ENCODE measurements at places on chromosomes 2 and 18.

DNA sequence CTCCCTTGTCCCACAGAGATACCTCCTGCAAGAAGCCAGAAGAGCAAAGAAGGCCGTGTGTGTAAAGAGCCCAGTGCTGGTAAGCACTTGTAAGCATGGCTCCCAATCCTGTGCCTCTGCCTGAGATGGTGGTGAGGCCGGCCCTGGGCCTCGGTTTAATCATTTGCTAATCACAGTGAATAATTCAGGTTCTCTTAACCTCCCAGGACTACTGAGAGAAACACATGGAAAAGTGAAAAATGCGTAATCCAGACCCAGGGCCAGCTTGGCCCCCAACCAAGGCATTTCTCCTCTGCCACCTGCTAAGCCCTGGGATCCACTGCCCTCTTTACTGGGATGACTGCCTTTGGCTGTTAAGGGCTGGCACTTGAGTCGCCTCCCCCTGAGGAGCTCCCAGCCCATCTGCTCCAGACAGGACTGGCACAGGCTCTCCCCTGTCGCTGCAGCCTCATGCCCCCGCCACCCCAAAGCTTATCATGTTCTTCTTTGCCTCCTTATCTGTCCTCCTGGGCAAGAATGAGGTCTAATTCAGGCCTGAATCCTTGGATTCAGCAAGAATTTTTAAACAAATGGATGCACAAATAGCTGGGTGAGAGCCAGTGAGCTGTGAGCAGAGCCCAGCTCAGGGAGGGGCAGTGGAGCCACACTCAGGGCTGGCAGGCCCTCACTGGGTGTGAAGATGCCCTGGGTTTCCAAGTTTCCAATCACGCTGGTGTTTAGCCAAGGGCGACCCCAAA is 193.9 kb upstream of the HS6ST1 start:
- no peak for DNase-seq

DNA sequence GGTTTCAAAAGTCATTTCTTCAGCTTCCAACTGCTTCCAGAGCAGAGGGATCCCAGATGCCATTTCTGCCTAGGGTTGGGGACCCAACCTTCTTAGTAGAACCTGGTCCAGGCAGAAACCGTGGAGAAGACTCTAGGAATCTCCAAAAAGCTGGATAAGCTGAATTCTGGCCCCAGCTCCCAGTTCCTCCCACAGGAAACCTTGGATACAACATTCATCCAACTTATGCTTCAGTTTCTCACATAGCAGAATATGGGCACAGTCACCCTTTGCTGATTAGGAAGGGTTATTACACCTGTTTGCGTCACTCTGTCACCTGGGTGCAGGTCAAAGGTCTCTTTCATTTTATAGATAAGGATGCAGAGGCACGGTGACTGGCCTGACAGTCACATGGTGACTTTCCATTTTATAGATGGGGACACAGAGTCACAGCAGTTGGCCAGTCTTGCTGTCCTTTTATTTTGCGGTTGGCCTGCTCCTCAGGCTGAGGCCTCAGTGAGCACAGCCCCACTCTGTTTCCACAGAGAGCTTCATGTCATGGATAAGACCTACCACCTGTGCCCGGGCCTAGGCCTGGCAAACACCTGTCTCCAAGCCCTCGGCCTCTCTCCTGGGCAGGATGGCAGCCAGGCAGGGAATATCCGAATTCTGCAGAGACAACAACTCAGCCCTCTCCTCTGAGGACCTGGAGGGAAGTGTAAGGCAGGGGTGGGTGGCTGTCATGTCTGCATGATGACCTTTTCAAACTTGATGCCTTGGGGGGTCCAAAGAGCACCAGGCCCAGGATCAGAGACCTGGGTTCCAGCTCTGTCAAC is 148.8 kb downstream of the SMAD7 start:
- no peak for DNase-seq

- peak; percentile 4 for DNase-seq
Observed at GRCh38 chr2:192190474-192190873, 4.3 kb downstream of the TMEFF2 start.

GRCh38 chr2:121338281-121338680 is 53.3 kb upstream of the TFCP2L1 start:
- no peak for DNase-seq

GRCh38 chr18:36629138-36629530 is 199.7 kb downstream of the TPGS2 start:
- DNase-seq, result no peak

- no peak for DNase-seq
Observed at GRCh38 chr2:23183733-23184132, 201.2 kb upstream of the KLHL29 start.

DNA sequence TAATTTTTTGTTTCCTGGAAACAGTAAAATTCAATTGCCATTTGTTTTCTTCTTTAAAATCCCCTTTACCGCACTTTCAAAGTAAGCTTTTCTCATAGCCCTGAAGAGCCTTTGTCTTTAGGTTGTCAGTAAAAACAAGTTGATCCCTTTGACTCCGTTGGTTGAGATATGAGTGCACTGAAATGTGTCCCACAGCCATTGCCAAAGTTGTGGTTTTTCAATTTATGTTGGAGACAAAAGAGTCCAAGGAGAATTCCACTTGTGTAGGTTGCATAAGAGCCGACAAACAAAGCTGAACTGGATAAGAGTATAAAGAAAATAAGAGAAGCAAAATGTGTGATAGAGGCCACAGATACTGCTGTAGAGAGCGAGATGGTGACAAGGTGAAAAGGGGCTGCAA is 26.1 kb upstream of the HNMT start:
- no peak for DNase-seq

- DNase-seq, result no peak
Observed at GRCh38 chr2:33589444-33589843, 9.7 kb downstream of the FAM98A start.

GRCh38 chr2:58634653-58635370 is 393.7 kb upstream of the FANCL start:
- DNase-seq, result no peak

- DNase-seq, result no peak
Observed at GRCh38 chr2:225040856-225041206, 1.4 kb downstream of the DOCK10 start.

DNA sequence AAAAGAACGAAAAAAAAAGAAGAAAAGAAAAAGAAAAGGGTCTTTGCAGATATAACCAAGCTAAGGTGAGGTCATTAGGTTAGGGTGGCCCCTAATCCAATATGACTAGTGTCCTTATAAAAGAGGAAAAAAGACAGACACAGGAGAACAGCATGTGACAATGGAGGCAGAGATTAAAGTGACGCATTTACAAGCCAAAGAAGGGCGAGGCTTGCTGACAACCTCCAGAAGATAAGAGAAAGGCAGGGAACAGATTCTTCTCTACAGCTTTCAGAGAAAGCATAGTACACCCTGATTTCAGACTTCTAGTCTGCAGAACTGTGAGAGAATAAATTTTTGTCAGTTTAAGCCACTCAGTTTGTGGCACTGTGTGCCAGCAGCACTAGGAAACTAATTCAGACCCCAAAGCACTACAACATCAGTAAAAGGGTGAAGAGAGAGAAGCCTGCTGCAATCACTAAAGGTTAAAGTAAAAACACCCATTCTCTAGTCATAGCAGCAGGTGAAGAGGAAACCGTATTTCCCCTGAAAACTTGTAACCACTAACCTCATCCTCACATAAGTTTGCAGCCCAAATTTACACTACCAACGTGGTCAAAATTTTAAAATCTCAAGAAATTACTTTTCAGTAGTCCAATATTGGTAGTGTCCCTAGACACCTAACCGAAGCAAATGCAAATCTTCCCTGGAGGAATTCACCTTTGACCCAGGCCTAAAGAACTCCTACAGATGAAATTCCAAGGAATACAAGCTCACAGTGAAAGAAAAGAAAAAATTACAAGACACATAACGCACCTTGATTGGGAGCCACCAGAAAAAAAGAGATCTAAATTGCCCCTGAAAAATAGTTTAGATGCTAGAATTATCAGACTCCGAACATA is 17.5 kb downstream of the REEP1 start:
- DNase-seq, result no peak

DNA sequence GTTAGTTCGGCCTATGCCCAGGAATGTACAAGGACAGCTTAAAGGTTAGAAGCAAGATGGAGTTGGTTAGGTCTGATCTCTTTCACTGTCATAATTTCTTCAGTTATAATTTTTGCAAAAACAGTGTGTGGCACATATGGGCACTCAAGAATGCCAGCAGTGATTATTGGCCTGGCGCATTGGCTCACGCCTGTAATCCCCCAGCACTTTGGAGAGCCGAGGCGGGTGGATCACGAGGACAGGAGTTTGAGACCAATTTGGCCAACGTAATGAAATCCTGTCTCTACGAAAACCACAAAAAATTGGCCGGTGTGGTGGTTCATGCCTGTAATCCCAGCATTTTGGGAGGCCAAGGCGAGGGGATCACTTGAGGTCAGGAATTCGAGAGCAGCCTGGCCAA is 75.7 kb upstream of the MSH2 start:
- no peak for DNase-seq

DNA sequence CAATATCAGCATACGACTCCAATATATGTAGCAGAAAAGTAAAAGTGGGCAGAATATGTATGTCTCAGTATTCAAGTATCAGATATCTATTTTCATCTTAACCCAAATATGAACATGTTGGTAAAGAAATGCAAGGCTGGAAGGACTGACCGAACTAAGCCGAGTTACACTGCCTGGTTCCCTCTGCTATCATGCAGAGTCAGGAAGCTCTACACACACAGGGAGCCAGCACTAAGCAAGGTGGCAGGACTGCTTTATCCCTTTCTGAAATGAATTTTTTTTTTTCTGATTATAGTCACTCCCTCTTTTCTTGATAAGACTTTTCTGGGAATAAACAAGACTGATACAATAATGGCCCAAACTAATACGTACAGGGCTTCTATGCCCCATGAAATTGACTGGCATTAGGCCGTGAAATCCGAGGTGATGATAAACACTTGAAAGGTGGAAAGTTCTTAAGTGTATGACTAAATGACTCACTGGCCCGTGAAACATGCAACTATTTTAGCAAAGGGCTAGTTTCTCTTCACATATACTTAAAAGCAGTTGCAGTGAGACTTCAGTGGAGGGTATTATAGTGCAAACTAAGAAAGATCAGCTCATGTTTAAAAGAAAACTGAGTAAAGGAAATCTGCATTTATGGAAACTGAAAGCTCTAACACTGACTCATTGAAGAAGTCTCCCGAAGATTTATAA is 14.9 kb downstream of the DPP4 start:
- DNase-seq, result peak; percentile 34

DNA sequence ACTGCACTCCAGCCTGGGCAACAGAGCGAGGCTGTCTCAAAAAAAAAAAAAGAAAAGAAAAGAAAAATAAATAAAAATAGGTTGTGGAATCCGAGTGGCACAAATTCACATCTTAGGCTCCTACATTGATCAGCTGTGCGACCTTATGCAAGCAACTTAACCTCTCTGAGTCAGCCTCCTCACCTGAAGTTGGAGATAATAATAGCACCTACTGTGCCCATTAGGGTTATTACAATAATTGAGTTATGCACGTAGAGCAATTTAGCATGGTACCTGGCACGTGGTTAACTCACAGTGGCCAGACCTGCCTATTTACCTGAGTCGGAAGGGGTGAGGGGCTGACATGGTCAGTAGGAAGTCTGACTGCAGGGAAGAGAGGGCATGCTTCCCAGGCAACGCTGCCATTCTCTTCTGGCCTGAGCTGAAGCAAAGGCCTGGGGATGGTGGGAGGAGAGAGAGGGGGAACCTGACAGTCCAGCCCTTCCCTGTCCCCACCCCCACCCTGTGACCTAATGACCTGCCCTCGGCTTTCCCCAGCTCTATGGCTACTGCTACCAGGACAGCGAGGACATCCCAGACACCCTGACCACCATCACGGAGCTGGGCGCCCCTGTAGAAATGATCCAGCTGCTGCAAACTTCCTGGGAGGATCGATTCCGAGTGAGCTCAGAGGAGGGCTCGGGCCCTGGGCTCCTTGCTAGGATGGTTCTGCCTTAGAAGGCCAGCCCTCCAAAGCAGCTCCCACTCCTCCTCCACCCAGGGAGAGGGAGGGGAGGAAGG is 5.1 kb downstream of the PKDCC start:
- no peak for DNase-seq

DNA sequence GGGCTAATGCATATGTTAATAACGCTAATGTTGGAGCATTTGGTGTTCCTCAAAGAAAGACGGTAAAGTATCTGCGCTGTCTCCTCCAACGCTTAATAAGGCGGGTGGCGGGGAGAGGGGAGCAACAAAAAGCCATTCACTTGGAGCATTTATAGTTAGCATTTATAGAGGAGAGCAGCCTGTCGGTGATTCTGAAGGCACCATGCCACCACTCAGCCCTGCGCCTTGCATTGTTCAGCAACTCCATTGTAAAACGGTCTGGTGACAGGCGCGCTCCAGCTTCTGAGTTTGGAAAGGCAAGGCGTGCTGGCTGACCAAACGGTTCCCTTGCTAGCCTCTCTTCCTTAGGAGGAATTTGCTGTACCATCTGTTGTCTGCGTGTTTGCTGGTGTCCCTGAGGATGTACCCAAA is 83.9 kb downstream of the LYPD1 start:
- no peak for DNase-seq

DNA sequence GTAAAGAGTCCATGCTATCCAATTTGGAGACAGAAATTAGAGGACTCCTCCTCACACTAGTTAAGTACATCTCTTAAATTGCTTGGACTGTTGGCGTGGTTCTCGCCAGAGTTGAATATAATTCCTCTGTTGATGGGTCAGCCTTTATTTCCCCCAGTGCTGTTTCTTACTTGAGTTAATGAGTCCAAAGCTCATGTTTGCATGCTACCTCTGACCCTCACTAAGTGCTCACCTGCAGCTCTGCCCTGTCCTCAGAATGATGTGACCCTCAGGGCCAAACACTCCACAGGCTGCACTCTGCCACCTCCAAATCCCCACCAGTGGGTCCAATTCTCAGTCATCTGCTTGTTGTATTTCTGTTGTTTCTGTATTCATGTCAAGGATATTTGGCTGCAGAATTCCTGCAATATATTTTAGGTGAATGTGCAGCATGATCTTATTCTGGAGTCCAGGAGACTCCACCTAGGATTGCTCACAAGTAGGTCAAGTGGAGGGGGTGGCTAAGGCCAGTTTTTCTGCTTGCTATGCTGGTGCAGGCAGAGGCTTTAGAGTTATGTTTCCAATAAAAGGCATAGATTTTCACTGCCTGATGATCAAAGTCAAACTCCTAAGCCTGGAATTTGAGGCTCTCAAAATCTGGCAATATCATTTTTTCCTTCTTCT is 37.8 kb downstream of the RDH14 start:
- DNase-seq, result peak; percentile 21

- DNase-seq, result no peak
Observed at GRCh38 chr18:79796016-79796415, 1.7 kb upstream of the KCNG2 start.

All from NCI-H510A treated with DMSO at 0.1 percent for 48 hours (cell line).